Thoracic aorta endothelial cell (primary cell): ENCODE measurements at places on chromosomes 11 and 22. TPM values are rescaled to one million over a fixed set of nuclear protein-coding genes. Genes with fewer than 3 reads are reported as not detected.

The CD6 gene
- total RNA-seq, result not detected in 2 replicates

The TMEM25 gene
- total RNA-seq, result 8.5 and 13.6 TPM in 2 replicates

The SLC25A45 gene
- total RNA-seq, result 1.6 and 2.1 TPM in 2 replicates

The INPP5J gene
- 0.13 and 0.29 TPM in 2 replicates for total RNA-seq

The GAS2 gene
- total RNA-seq, result 0.65 and 1.3 TPM in 2 replicates
